A549 treated with Hydrocortisone at 1 μM for 4 hours (cell line): ENCODE measurements at places on chromosomes 16 and 17. TPM values are rescaled to one million over a fixed set of nuclear protein-coding genes. Genes with fewer than 3 reads are reported as not detected.

Gene DHRS7C
- not detected in 5 replicates for total RNA-seq

Gene ABAT
- total RNA-seq: 0.20 to 0.30 TPM (median 0.26 TPM) in 5 replicates

Gene SMG1
- total RNA-seq: 12.8 to 23.8 TPM (median 19.3 TPM) in 5 replicates

Gene MOSMO
- total RNA-seq: 12.6 to 16.3 TPM (median 13.5 TPM) in 5 replicates

Gene CCL2
- total RNA-seq: 6.8 to 8.5 TPM (median 8.1 TPM) in 5 replicates

Gene PYY
- not detected in 5 replicates for total RNA-seq

Gene SLC13A2
- total RNA-seq: 0.08 to 0.18 TPM (median 0.12 TPM) in 5 replicates

Gene KRTAP16-1
- total RNA-seq: not detected in 5 replicates
